ENCODE measurements at places on chromosomes 7 and 10. TPM values are rescaled to one million over a fixed set of nuclear protein-coding genes. Genes with fewer than 3 reads are reported as not detected.

Gene PTPN20
- total RNA-seq = 19.3 TPM

Gene NUTM2D
- 4.0 TPM for total RNA-seq

Gene LRRC18
- total RNA-seq = not detected

Gene ADAM22
- 1.3 TPM for total RNA-seq

Gene MSMB
- not detected for total RNA-seq

Gene PDZD7
- 0.38 TPM for total RNA-seq

Gene CYP26A1
- not detected for total RNA-seq

Gene RBM20
- total RNA-seq = 103 TPM

Gene DPYSL4
- total RNA-seq = 31.7 TPM

Gene RSU1
- 49.4 TPM for total RNA-seq

Gene HPSE2
- not detected for total RNA-seq

Gene AGR3
- total RNA-seq = not detected
